ENCODE measurements at places on chromosomes 11 and 22.
A peak's percentile ranks its signal among the peaks of the same experiment; 100 is the strongest.

- no peak for DNase-seq
Measured at GRCh38 chr22:30197389-30197788, 49.2 kb downstream of the LIF start.

- DNase-seq = no peak
Measured at GRCh38 chr22:24996420-24996952, 44.0 kb downstream of the KIAA1671 start.

GRCh38 chr11:88594274-88594950 is 256.9 kb upstream of the CTSC start:
- DNase-seq = no peak

- DNase-seq = no peak
Measured at GRCh38 chr11:106208760-106209159, 131.3 kb downstream of the AASDHPPT start.

GRCh38 chr11:101916422-101916821 is at the start of gene ANGPTL5:
Gene ANGPTL5, minus strand, starts transcription at chr11:101916522. Its CDS starts 8,613 bp downstream, at chr11:101907909.
- DNase-seq = no peak

- no peak for DNase-seq
Measured at GRCh38 chr11:64881476-64881875, 3.1 kb upstream of the EHD1 start.

- DNase-seq = no peak
Measured at GRCh38 chr11:121533601-121534000, 80.8 kb upstream of the SORL1-AS1 start.

DNA sequence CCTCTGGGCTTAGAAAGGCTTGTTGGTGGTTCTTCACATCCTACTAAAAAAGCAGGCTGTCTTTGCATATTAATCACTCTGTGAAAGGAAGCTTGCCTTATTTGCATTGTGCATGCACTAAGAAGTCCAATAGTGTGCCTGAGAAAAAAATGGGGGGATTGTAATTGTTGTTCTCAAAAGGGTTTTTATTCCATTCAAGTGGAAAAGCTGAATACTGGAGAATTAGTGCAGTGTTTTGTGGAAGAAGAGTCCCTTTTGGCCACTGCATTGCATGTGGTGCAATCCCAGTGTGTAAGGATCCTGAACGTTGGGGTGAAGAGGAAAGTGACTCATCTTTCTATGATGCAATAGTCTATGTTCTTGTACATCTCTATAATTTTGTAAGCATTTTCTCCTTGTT is 16.5 kb downstream of the NCAM1 start:
- no peak for DNase-seq

GRCh38 chr11:112285841-112286311 is 25.2 kb upstream of the PLET1 start:
- DNase-seq = no peak

- no peak for DNase-seq
Measured at GRCh38 chr11:35321111-35321510, 98.2 kb downstream of the SLC1A2 start.

DNA sequence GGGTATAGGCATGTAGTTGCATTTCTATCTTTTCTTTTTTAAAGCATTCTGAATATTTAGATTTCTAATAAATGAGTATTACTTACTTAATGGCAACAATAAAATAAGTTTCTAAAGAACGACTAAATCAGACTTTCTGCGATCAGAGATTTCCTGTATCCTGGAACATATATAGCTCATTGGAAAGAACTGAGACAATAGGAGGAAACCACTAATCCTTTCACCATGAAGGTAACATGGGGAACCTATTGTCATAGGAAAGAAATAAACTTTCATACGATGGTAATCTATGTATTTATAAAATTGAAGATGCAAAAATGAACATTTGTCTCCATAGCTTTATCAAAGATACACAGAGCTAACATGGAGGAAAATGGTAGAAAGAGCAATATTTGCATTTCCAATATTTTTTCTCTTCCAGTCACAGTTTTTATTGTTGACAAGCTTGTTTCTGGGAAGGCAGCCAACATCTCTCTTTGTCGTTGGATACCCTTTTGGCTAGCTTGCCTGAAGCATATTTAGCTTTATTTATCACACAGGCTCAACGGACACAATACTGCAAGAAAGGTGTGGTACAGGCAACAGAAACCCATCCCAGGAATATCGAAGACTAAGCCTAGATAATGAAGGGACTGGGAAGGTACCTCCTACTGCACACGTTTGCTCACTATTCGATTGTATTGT is 293.3 kb upstream of the MPPED2 start:
- DNase-seq = no peak

- DNase-seq = no peak
Measured at GRCh38 chr11:36464720-36465119, 45.4 kb downstream of the TRAF6 start.

DNA sequence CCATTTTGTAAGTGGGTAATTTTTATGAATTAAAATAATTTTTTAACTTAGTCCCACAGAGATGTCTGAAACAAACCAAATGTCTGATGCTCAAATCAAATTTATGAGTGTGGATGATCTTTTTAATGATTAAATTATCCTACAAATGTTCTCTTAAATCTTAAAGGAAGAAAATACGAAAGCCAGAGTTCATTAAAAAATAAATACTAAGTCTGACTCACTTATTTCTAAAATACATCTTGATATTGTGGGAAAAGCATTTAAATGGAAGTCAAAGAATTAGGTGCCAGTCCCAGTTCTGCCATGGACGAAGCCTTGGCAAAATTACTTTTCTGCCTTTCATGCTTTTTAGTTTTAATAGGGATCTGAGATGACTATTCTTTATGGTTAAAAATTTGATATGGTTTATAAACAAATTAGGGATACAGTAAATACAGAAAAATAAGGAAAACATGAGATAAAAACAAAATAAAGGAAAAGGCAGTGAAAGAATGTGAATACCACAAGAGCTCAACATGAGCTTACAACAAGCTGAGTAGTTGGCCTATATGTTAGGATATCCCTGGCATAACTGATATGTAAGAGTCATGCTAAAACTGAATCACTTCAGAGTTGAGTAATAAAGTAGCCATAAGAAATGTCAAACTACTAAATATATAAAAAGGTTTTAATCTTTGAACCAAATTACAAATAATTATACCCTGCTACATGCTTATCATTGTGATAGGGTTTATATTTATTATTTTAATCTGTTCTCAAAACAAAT is 9.2 kb downstream of the CCDC34 start:
- no peak for DNase-seq

DNA sequence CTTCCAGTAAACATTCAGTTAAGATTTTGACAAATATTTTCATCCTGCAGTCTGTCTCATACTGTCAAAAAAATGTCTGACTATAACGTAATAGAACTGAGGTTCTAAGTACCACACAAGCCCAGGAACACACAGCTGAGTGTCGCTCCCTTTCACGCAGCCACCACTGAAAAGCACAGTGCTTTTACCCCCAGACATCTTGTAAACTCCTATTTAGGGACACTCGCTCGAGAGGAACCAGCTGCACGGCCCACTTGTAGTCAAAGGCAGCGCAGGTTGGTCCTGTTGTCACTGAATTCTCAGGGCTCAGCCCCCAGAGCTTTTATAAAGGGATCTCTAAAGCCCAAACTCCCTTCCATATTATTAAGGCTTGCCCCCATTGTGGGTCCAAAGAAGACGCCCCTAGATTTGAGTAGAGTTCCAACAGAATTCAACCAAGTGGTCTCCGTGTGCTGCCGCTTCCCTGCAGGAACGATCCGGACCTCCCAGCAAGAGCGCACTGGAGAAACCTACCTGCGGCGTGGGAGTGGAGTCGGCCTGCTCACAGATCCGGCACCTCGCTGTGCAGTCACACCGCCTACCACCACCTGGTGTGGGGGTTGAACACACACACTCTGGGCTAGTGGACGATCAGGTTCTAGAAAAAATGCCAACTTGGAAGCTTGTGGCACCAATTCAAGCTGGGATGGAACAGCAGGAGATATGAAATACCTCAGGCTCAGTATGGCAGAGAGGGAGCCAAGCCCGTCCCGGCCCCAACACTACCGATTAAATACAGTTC is 23.4 kb downstream of the ASPHD2 start:
- no peak for DNase-seq

DNA sequence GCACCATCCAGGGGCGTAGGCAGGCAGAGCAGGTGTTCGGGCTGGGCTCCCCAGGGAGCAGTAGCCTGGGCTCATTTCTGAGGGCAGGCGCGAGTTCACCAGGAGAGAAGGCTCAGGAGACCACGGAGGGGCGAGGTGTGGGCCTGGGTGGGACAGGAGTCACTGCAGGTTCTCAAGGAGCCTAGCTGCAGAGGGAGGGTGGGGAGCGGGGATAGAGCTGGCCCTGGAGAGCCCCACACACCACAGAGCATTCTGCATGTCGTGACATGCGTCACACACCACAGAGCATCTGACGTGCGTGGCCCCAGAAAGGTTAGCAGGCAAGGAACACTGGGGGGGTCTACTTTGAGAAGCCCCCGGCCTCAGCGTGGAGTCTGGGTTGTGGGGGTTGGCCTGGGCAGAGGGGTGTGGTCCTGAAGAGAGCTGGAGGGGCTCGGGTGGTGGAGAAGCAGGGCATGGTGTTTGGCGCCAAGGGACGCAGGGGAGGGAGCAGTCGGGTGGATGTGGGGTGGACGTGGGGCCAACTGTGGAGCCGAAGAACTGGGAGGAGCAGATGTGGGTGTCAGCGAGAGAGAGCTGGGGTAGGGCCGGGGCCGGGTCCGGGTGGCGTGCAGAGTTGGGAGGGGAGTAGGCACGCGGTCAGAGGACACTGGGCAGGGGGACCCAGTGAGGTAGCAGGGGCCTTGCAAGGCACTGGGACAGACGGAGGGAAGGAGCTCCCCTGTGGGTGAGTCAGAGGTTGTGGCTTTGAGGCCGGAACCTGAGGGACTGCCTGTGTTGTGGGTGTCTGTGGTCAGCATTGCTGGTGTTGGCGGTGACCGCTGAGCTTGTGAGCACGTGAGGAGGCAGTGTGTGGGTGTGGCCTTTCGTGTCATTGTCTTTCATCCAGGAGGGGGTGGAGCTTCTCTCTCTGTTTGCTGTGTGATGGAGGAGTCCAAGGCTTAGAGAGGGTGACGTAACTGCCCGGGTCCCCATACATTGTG is 25.5 kb downstream of the CTTN start:
- DNase-seq = peak; percentile 42

DNA sequence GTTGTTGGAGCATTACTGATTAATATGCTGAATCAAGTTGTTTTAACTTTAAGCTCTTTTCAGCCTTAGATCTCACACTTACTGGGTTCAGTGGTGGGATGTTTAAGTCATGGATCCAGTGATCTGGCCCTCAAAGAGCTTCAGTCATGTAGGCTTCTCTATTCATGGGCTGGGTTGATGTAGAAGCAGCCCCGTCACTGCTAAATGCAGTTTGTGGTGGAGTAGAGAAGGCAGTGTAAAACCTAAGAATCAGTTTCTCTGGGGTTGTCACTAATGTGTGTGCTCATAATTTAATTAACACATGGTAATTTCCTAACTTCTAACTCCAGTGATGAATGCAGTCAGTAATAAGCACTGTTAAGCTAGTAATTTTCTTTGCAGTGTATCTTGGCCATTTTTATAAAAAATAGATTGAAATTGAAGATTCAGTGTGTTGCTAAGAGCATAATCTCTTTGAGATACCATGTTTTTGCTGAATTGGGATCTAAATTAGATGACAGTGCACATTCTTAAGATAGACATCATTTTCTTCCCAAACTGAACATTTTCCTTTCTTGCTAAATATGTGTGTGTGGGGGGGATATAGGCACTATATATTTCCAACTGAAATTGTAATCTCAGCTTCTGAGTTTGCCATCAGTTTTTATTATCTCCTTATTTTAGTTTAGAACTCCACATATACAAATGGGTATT is 9.0 kb downstream of the SPCS2 start:
- no peak for DNase-seq

GRCh38 chr11:414318-414857 is 411 bp downstream of the SIGIRR start:
- no peak for DNase-seq

GRCh38 chr11:47536915-47537314 is 16.0 kb downstream of the CELF1 start:
- no peak for DNase-seq

- no peak for DNase-seq
Measured at GRCh38 chr11:2734181-2735052, 34.6 kb upstream of the KCNQ1OT1 start.

DNA sequence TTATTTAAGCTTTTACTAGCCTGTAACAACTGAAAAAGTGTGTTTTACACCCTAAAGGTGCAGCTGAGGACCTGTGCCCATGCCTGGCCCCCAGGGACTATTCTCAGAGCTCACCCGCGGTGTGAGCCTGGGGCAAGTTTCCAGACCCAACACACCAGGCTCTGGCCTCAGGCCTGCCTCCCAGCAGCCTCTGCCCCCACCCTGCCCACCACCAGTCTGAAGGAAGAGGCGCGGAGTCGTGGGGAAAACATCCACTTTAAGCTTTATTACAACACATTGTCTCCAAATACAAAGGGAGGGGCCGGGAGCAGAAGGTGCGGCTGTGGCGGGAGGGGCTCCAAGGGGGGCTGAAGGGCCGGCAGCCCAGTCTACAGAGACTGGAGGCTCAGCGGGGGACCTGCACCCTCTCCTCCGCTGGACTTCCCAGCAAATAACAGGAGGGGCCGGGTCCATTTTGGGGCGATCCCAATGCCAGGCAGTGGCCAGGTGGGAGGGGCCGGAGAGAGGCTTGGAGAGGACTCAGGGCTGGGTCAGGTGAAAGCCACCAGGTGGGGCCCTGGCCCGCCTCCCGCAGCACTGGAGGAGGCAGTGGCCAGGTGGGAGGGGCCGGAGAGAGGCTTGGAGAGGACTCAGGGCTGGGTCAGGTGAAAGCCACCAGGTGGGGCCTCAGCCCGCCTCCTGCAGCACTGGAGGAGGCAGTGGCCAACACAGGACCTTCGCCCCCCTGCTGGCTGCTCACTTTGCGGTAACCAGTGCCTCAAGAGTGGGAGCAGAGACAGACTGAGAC is 18.1 kb downstream of the DUSP8 start:
- DNase-seq = no peak

GRCh38 chr11:40514124-40514523 is 945.3 kb downstream of the LRRC4C start:
- DNase-seq = no peak

DNA sequence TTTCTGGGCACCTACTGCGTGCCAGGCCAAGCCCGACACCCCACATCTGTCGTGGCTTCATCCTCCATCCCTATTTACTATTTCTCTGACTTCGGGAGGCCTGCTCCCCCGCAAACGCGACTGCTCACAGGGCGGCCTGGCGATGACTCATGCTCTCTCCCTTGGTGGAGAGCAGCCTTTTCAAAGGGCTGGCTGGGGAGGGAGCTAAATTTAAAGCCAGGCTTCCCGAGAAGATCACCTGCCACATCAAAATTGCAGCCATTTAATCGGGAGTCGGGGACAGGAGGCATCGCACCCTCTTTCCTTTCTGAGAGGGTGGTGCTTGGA is 24.9 kb upstream of the SHISAL1 start:
- no peak for DNase-seq

DNA sequence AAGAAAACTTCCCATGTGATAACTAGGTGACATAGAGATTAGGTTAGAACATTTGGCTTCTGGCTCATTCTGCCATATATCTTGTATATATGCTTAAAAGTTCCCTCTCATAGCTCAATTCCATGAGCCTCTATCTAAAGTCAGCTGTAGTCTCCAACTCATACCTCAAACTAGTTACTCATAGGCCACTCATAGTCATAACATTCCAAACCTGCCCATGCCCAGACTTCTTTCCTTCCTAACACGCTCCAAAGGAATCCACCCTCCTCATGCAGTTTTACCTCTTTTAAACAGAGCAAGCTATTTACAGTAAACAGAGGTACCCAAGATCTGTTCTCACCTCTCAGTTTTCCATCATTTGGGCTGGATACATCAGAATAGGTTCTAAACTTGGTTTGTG is 39.4 kb downstream of the GLYATL2 start:
- DNase-seq = no peak

GRCh38 chr22:37975153-37975552 is 9.2 kb downstream of the SOX10 start:
- DNase-seq = no peak

- no peak for DNase-seq
Measured at GRCh38 chr22:29820961-29821290, 17.1 kb downstream of the ASCC2 start.

All from CD4-positive, alpha-beta T cell treated with Interleukin-10 for 1 hour (primary cell).